ENCODE measurements at places on chromosomes 3 and 15. TPM values are rescaled to one million over a fixed set of nuclear protein-coding genes. Genes with fewer than 3 reads are reported as not detected.

Gene CHRD
- total RNA-seq = 22.8 TPM

Gene CNBP
- 530 TPM for total RNA-seq

Gene WWTR1
- 96.4 TPM for total RNA-seq

Gene LMOD3
- not detected for total RNA-seq

Gene ZNF620
- 3.8 TPM for total RNA-seq

DNA sequence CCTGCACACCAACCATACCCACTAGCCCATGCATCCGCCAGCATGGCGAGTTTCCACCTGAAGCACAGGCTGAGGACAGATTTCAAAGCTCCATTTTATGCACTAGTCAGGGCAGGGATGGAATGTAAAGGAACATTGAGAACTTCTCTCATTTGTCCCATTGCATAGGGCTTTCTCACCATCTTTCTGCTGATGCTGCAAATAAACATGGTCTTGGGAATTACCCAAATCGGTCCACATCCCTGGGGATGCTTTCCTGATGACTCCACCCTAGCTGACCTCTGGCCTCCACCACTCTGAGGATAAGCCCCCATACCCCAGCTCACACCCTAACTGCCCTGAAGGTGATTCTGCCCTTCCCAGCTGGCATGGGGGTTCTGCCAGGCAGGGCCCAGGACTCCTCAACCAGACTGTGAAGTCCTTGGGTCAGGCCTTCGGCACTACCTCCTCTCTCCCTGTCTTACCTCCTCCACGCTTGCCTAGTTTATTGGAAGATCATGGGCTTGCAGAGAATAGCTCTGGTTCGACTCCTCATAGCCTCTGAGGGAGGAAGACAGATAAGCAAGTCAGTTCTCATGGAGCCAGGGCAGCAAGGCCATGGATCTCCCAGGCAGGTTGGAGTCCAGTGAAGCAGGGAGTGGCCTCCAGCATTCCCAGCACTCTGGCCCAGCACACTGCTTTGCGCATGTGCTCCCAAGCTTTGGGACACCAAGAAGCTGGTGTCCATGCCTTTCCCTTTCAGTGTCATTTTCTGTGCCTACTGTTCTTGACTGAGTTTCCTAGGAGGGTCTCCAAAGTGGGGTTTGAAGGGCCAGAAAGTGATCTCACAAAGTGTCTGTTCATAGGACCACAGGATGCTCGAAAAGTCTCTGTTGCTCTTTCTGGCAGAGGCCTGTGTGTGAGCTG lies 27.6 kb upstream of the XYLB start:
- DNase-seq = no peak

- DNase-seq = no peak
These were observed 6.3 kb downstream of the CDIN1 start for GRCh38 chr15:36585774-36586173.

- peak; percentile 28 for DNase-seq
These were observed 25.5 kb downstream of the ESYT3 start for GRCh38 chr3:138459619-138460535.

DNA sequence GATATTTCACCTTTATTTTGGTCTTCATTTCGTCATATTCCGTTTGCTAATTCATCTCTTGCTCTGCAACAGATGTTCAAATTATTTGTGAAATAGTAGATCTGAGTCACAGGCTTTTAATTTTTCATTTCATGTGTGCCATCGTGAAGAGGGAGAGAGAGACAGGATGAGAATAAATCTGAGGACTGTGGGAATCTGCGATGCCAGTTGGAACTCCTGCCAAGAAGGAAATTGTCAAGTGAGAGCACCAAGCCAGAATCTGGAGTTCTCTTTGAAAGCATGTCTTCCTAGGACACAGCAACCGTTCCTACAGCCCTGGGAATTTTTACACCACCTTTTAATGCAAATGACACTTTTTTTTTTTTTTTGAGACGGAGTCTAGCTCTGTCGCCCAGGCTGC lies 48.8 kb downstream of the NSMCE3 start:
- no peak for DNase-seq

DNA sequence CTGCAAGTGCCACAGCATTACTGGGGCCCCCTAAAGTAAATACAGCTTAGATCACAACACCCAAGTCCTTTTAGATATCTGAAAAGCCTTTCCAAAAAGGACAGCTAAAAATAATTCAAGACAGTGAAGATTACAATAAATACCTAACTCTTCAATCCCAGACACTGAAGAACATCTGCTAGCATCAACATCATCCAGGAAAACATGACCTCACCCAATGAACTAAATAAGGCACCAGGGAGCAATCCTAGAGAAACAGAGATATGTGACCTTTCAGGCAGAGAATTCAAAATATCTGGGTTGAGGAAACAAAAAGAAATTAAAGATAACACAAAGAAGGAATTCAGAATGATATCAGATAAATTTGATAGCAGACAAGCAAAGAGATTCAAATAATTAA lies 71.7 kb upstream of the TTC14 start:
- DNase-seq = no peak

DNA sequence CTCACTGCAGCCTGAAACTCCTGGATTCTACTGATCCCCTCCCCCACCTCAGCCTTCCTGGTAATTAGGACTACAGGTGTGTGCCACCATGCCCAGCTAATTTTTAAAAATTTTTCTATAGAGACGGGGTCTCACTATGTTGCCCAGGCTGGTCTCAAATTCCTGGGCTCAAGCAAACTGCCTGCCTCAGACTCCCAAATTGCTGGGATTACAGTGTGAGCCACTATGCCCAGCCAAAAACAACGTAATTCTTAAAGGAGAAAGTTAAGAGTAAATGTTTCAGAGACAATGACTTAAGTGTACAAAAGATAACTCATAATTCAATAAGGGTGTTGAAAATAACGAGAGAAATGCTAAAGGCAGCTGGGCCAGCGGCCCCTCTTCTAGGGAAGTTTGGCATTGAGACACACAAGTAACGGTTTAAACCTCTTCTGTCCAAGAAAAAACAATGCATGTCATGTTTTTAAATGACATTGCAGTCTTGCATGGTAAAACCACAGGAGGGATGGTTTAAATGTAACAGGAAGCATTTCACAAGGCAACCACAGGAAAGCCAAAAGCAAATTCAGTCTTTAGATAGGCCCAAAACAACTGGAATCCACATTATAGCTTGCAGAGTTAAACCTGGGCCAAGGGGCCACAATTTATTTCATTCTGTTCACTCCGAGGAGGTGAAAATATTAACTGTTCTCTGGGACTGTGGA lies 5.1 kb downstream of the PROK2 start:
- no peak for DNase-seq

Gene OR5K2
- total RNA-seq = not detected

Gene LRRC31
- not detected for total RNA-seq

- DNase-seq = no peak
These were observed 404.4 kb downstream of the VPS13C start for GRCh38 chr15:61655881-61656280.

Gene CADPS
- total RNA-seq = 2.8 TPM

DNA sequence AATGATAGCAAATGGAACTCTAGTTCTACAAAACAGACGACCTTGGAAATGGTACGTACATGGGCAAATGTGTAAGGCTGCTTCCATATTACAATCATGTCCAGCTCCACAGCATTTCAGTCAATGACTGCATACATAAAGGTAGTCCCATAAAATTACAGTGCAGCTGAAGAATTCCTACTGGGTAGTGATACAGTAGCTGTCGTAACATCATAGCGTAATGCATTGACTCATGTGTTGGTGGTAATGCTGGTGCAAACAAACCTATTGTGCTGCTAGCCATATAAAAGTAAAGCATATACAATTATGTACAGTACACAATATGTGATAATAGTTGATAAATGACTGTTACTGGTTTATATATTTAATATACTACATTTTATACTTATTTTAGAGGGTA lies 18.5 kb downstream of the TTC23 start:
- no peak for DNase-seq

Gene EXD1
- total RNA-seq = not detected

DNA sequence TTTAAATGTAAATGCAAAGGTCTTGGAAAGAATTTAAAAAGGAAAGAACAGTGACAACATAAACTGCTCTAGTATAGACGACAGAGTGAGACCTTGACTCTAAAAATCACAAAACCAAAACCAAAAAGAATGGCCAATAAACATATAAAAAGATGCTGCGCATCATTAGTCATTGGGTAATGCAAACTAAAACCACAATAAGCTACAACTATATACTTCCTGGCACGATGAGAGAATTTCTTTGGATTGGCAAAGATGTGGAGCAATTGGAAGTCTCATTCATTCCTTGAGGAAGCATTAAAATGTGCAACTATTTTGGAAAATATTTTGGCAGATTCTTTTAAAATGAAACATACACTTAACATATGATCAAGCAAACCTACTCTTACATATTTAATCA lies 98.7 kb upstream of the ZPLD1 start:
- DNase-seq = no peak

Gene PRSS50
- total RNA-seq = 0.28 TPM

Gene LRRC34
- 8.1 TPM for total RNA-seq

DNA sequence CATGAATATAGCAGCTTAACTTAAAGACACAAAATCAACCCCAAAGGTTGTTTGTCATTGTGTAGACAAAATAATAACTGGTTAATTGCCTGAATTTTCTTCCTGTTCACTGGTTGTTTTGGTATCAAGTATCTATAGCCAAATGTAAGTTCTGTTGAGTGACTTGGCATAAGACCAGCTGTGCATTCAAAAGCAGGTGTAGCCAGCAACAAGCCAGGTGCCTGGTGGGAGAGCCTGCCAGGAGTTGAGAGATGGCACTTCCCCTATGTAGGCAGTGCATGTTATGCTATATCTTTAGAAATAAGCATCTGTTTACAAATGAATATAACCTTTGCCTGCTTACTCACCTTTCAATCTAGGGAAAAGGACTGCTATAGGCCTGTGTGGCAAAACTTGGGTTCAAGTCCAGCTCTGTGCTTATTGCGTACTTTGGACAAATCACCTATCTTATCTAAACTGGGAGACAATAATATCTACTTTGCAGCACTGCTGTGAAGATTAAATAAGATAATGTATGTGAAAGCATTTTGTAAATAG lies 84.9 kb upstream of the TBL1XR1 start:
- DNase-seq = no peak

Gene C3orf20
- total RNA-seq = 0.10 TPM

Gene LRRN1
- 18.5 TPM for total RNA-seq

Gene OXTR
- 2.8 TPM for total RNA-seq

Gene HHATL
- 0.79 TPM for total RNA-seq

Gene COL6A6
- 0.43 TPM for total RNA-seq

DNA sequence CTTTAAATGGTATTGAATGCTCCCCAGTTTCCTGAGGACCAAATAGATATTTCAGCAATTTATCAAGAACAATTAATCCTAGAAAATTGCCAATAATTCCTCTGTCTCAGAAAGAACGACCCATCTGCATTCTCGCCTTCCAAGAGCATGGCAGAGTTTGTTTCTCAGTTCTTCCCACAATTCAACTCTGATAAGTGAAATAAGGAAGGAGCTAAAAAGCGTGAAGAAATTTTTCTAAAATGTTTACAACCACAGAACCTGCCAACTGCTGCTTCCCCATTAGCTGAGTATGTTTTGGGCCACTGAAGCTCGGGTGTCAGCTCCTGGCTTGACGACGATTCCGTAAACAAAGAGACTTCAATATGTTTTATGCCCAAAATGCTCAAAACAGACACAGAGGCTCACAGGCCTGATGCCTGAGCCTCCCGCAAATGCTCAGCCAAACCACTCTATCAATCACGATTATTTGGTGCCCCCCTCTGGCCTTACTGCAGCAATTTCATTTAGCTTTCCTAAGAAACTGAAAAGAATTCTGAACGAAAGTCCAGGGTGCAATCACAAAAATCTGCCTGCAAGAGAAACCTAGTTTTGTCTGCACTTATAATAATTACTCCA lies 259.2 kb upstream of the CCDC54 start:
- peak; percentile 65 for DNase-seq

Gene GRAMD2A
- total RNA-seq = 3.2 TPM

GRCh38 chr3:11494131-11494916 lies 149.4 kb downstream of the VGLL4 start:
- no peak for DNase-seq

DNA sequence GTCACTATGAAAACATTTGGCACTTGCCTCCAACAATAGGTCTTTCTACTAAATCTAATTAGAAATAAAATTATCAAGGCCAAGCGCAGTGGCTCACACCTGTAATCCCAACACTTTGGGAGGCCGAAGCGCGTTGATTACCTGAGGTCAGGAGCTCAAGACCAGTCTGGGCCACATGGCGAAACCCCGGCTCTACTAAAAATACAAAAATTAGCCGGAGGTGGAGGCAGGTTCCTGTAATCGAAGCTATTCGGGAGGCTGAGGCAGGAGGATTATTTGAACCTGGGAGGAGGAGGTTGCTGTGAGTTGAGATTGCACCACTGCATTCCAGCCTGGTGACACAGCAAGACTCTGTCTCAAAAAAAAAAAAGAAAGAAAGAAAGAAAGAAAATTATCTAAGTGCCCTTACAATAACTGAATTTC lies 1.6 kb upstream of the PLD1 start:
- DNase-seq = peak; percentile 34
